T47D (cell line): ENCODE measurements at places on chromosomes 2 and 18.

GRCh38 chr2:69645031-69645431 is 1.5 kb upstream of the AAK1 start:
- DNase-seq, result no peak

GRCh38 chr2:126507425-126507911 is 148.5 kb upstream of the GYPC start:
- DNase-seq, result no peak

DNA sequence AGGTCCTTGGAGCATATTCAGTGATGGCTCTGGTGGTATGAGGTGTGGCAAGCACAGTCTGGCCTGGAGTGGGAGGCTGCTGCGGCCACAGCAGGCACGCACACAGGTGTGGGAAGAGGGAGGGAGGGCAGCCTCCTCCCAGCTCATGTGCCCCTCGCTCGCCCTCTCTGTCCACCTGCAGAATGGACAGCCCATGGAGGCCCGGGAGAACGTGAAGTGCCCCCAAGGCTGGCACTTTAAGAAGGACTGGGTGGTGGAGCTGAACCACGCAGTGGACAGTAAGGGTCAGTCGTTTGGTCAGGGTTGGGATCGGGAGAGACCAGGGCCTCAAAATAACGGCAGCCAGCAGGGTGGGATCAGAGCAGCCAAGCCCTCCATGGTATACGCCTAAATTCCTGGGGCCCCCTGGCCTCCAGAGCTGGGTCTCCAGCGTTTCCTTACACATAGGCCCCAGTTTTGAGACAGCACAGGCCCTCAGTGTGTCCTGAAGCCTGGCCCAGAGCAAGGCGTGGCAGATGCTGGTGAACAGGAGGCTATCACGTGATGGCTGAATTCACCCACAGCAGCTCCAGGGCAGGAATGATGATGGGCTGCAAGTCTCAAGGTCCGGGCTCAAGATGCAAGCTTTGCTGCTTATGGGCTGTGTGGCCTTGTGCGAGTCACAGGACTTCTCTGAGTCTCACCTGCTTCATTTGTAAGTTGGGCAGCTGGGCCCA is 47.9 kb downstream of the FER1L5 start:
- no peak for DNase-seq

- no peak for DNase-seq
These were observed 408.9 kb downstream of the LRATD1 start for GRCh38 chr2:15041429-15041837.

DNA sequence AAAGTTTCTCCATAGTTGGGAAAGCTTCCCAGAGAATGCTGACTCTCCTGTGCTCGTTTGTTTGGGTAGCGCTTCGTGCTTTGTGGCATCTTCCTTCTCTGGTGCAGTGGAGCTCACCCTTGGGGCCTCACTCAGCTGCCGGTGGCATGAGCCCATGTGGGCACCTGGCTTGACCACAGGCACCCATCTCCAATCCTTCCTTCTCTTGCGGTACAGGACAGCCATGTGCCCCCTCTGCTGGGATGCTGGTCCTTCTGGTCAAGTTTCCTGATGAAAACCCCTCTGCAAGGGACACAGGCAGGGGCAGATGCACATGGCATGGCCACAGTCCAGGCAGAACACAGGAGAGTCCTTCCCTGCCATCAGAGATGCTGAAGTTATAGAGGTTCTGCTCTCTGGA is 555.9 kb upstream of the HS6ST1 start:
- DNase-seq, result no peak

- no peak for DNase-seq
These were observed 234.2 kb downstream of the CDH2 start for GRCh38 chr18:27942706-27943105.
